ENCODE measurements at places on chromosomes 6 and 20.
A peak's percentile ranks its signal among the peaks of the same experiment; 100 is the strongest.

DNA sequence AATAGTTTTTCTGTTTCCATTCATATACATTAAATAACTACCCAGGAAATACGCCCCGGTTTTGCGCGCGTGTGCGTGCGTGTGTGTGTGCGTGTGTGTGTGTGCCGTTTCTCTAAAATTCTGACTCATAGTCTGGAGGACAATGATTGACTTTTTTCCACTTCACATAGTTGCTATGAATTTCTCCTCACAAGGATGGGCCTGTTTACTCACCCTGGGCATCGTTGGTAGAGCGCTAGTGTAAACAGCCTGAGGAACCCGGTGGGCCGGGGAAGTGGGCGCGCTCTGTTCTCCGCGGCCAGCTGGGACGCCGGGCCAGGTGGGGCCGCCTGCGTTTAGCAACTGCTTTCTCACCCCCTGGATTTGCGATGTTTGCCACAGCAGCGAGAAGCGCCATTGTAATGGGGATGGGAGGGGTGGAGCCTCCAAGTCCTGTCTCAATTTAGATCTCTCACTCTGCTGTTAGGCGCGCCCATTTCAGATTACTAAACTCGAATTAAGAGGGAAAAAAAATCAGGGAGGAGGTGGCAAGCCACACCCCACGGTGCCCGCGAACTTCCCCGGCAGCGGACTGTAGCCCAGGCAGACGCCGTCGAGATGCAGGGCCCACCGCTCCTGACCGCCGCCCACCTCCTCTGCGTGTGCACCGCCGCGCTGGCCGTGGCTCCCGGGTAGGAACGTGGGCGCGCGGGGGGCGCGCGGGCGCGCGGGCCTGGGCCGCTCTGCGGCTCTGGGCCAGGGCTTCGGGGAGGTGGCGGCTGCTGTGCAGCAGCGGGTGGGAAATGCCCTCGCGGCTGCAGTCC is at the start of gene CD109:
TSS of gene CD109 (plus strand) at position 585 of the 803 bp plus-strand sequence. CDS start at position 598, 13 bp downstream.
- DNase-seq = peak; percentile 33

DNA sequence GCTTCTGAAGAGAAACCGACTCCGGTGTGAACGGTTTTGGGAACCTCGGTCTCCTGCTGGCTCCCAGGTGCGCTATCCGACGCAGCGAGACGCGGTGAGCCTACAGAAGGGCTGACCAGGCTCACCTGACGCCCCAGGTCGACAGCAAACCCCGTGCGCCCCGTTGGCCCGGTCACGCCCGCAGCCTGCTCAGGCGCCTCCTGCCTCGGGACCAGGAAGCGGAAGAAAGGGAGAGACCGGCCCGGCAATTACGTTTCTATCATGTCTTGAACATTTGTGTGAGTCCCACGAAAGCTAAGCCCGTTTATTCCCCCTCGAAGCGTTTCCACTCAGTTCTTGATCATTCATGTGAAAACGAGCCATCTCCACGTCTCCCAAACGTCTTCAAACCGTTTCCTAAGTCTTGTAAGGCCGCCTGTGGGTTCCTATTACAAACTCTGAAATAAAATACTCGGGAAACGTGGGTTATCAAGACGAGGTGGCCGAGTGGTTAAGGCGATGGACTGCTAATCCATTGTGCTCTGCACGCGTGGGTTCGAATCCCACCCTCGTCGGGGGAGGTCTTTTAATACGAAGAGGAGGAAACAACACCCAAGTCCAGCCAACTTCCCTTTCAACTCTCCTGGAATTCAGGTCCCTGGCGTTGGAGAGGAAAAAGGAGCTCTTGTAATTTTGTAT is 150.5 kb upstream of the PRSS16 start:
- no peak for DNase-seq

GRCh38 chr6:1312473-1313367 is 822 bp downstream of the FOXQ1 start:
- DNase-seq = no peak

DNA sequence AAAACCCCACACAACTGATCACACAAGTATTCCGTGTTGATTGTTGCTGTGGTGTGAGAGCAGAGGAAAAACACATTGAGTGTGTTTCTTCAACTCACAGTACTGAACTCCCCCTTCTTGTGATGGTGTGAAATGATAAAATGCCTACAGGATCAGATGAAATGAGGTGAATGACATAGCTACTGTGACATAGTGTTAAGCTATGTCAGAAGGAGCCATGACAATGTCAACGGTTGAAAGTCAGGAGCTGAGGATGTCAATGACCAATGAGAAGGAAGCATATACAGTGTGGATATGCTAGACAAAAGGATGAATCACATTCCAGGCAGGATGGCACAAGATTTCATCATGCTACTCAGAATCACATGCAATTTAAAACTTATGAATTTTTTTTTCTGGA is 38.8 kb downstream of the WASF1 start:
- no peak for DNase-seq

DNA sequence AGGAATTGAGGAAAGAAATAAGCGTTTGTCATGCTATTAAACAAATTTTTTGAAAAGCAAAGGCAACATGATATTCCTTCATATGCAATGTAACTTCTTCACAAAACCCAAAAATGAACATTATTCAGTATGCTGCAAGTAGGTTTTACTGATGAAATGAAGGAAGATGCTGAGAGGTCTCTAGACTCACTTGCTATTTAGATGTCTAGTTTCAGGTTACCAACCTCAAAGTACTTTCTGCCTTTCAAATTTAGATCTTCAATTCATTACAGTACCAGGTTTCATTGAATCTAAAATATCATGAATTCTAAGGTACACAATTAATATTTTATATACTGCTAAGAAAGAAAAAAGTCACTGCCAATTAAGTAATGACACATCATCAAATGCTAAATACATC is 39.9 kb downstream of the MYO6 start:
- no peak for DNase-seq

DNA sequence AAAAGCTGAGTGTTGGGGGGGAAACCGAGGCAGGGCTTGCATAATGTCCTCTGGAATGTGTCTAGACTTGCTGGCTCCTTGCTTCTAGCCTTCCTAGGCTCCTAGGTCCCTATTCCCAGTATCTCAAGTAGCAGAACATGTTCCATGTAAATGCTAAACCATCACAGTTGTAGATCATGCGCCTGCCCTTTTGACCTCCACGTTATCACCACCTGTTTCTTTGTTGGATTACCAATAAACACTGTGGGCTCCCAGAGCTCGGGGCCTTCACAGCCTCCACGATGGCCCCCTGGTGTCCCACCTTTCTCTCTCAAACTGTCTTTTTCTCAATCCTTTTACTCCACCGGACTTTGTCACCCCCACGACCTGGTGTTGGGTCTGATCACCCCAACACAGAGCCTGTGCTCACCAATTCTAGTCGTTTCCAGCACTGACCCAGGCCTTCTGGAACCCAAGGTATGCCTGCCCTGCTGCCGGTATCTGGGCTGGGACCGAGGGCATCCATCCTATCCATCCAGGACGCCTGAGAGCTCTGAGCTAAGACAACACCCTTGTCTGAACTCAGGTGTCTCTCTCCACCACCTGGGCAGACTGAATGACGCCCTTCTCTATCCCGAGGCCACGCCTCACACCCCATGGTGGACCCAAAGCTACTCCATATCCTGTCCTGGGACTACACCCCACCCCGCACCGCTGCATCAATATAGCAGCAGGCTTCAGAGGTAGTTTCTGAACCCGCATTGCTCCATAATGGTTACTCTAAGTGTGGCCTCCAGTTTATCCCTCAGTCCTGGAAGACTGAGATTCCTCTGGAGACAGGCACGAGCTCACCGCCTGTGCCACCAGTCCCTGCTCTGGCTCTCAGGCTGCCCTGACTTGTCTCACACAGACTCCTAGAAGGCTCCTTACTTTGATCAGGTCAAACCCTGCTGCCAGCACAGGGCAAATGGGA is 9.3 kb upstream of the PRR18 start:
- DNase-seq = no peak

- no peak for DNase-seq
Observed at GRCh38 chr6:2756241-2756640, 5.5 kb upstream of the MYLK4 start.
